ENCODE measurements at places on chromosomes 7 and 10.

DNA sequence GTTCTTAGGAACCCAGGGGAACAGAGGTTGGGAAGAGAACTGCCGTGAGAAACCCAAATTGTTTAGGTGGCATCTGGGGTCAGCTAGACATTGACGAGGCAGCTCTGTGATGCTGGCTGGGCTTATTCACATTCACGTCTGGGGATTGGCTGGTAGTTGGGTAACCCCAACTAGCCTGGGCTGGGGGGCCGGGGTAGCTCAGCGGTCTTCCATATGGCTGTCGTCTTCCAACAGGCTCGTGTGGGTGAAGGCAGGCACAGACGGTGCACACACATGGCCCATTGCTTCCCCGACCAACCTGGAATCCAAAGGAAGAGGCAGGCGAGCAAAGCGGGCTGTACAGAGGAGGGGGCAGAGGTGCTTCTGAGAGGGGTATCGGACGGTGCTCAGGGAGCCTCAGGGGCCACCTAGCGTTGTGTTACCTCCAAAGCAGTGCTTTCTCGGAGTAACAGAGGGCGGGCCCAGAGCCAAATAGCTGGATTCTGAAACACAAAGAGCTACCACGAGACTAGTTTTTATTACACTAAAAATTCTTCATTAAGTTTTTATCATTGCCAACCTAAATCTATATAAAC lies 34.5 kb downstream of the MKI67 start:
- no peak for DNase-seq

- no peak for DNase-seq
These were observed 28.7 kb downstream of the KLF6 start for GRCh38 chr10:3756360-3756740.

GRCh38 chr10:69846293-69846921 lies 44.7 kb downstream of the COL13A1 start:
- no peak for DNase-seq

GRCh38 chr10:106442223-106442622 lies 722.3 kb downstream of the SORCS1 start:
- DNase-seq, result no peak

- DNase-seq, result no peak
These were observed 82.3 kb upstream of the FGL2 start for GRCh38 chr7:77281780-77282478.

DNA sequence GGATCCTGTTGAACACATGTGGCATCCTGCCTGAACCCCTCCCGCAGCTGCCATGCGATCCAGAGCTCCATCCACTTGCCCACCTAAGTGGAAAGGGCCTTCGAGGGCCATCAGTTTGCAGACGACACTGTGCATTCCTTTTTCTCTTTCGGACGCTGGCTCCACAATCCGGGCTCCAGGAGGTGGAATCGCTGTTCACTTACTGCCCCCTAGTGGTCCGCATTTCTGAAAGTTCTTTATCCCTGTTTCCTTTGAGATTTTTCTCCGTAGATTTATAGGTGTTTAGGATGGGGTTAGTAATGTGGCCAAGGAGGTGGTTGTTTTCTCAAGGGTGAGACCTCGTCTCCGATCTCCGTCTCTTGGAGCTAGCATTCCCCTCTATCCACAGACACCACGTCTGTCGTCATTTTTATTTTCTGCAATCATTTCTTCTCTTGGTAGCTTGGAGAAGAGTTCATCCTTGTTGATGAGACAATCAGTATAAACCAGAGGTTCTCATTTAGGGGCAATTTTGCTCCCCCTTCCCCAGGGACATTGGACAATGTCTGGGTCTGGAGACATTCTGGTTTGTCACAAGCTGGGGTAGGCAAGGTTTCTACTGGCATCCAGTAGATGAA lies 204.6 kb downstream of the ARHGAP21 start:
- peak; percentile 61 for DNase-seq

DNA sequence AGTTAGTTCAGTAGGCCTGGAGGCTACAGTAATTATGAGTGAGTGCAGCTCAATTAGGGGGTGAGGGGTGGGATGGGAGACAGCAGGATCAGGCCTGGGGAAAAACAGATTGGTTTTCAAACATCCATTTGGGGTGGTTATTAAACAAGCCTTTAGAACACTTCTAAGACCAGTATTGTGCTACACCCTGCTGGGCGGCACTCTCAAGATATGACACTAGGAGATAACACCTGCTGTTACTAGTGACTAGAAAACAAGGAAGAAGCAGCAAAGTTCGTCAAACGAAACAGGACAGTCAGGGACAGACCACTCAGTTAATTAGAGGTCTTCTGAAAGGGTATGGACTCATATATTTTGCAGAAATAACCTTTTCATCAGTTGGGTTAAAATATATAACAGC lies 353.6 kb downstream of the PTEN start:
- DNase-seq, result no peak

- no peak for DNase-seq
These were observed 58.0 kb downstream of the ORC5 start for GRCh38 chr7:104149822-104150221.

GRCh38 chr7:151011097-151011409 lies 13.2 kb downstream of the ATG9B start:
- DNase-seq, result no peak

- no peak for DNase-seq
These were observed 86.0 kb downstream of the ARID5B start for GRCh38 chr10:61987537-61987936.

DNA sequence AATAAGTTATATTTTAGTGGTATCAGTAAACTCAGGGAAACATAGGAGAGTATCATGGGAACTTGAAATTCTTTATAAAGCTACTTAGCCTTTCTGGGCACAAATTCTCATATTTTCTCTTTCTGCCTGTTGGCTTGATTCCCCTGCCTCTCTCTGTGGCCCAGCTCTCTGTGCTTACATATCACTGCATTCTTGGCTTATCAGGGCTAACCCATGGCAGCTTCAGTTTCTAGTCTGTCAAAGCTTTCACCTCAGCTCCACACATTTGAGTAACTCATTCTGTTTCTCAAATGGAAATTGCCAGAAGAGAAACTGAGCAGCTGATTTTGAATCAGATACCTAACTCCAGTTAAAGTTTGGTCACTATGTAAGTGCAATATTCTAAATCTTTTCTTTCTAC lies 713.1 kb downstream of the DNAJB9 start:
- no peak for DNase-seq

GRCh38 chr10:64345856-64346255 lies 824.7 kb downstream of the REEP3 start:
- no peak for DNase-seq

DNA sequence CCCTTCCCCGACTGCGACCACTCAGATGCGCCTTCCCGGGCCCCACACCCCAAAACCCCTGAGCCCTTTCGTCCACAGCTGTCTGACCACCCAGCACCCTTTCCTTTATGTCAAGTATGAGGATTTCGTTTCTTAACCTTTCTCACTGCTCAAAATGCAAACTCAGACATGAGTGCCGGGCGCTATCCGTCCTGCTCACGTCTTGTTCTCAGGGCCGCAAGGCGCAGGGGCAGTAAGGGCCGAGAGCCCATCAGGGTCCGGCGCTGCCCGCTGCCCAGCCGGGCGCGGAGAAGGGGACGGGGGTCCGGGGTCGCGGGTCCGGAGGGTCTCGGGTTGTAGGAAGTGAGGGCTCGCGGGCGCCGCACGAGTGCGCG lies 670 bp upstream of the RBM33 start:
- DNase-seq, result peak; percentile 89

GRCh38 chr10:53886325-53887300 lies 914.4 kb downstream of the PCDH15 start:
- DNase-seq, result no peak

GRCh38 chr7:6026820-6027311 lies 4.3 kb upstream of the ANKRD61 start:
- no peak for DNase-seq

- peak; percentile 6 for DNase-seq
These were observed 5.3 kb downstream of the HOXA11 start for GRCh38 chr7:27179503-27180430.

DNA sequence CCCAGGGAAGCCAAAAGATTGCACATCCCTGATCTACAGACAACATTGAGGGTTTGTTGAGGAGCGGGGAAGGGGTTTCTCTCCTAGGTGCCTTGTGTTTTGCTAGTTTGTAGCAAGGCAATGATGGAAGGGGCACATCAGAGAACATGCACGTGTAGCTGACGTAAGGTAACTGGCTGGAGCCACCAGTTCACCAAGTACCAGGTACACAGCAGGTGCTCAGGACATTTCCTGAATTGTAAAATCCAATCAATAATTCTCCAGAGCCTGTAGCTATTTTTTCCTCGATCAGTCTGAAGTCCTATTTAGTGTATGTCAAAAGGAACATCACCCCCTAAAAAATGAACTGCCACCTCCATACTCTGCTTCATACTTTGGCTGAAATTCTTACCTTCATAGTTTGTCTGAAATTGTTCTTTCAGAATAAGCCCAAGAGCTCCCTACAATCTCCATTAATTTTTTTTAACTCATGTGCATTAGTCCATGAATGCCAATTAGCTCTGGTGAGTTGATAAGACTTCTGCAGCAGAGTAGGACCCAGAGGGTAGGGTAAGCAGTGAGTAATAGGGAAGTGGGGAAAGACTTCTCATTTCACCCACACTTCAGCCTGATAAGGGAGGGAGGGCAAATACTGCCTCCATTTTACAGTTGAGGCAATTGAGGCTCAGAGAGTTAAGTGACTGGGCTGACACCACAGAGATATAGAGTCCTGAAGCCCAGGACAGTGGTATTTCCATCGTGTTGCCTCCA lies 36.0 kb upstream of the SLC26A3 start:
- DNase-seq, result no peak

GRCh38 chr10:30812018-30812851 lies 182.7 kb upstream of the LYZL2 start:
- no peak for DNase-seq

DNA sequence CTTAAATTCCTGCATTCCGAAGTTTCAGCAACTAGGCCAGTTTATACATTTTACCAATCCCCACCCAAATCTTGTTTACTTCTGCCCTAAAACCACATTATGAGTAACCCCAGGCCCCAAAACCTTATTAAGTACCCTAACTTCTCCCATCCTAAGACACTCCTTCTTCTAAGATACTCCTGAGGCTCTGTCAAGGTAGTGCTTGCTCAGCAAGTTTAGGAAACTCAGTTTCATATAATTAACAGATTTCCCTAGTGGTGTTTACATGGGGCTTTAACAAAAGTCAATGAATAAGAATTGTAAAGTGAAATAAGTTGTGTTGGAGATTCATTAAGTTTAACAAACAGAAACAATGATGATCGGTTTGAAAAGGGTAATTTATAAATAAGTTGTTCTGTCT lies 77.8 kb downstream of the CPEB3 start:
- no peak for DNase-seq

GRCh38 chr10:22539579-22540298 lies 174.6 kb downstream of the PIP4K2A start:
- no peak for DNase-seq

DNA sequence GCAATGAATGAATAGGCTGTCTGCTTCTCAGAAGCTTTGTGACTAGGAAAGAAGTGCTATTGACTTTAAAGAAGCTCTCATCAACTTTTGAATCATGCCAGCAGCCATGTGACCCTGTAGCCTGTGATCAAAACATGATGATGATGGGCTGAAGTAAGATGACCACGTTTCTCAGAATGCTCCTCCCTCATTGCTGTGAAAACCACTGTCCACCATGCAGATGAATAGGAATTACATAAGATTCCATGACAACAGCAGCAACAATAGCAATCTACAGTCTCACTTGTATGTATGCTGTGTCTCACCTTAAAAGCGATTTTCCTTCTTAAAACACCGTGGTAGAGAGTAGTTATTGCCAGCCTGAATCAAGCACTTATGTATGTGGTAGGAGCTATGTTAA lies 228.4 kb downstream of the TRIL start:
- no peak for DNase-seq

DNA sequence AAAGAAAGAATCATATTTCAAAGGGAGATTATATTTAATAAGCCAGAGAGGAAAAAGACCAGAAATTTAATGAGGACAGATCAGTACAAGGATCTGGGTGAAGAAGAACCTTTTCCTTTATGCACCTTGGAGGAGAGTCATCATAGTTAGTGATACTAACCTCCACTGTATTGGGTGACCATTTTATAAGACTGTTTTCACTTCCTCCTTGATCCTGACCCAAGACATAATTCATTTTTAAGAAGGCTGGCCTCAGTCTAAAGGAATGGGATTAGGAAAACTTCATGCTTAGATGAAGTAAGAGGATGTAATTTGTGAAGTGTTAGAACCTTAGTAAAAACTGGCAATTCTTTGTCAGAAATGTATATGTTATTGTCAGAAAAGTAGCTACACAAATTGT lies 68.6 kb downstream of the ADAM22 start:
- no peak for DNase-seq
